NCI-H446 treated with DMSO at 0.1 percent for 48 hours (cell line): ENCODE measurements at places on chromosomes 2 and 18.
A peak's percentile ranks its signal among the peaks of the same experiment; 100 is the strongest.

- no peak for DNase-seq
These were observed 27.3 kb upstream of the ITGB6 start for GRCh38 chr2:160227293-160227915.

DNA sequence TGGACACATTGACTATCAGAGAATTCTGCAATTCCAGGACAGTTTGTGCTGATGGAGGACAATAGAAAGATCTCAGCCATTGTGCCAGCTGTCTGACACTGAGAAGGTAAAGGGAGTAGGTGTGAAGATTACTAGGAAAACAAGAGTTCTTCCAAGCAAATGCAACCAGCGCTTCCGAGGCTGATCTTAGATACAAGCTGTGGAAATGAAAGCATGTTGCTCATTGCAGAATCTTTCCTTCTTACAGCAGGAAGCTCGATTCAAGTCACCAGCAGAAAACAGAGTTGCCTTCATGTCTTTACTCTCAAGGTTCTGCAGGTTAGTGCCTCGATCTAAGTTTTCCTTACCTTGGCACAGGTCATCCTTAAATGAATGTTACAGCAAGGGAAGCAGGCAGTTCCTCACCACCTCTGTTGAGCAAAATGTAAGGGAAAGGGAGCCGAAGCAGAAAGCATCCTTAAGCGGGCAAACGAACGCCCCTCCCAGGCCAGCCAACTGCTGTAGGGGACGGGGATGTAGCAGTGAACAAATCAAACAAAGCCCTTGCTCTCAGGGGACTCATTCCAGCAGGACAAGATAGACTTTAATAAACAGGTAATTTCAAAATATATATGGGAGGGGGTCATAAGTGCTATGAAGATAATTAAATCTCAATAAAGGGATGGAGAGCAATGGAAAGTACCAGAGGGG, 54.3 kb downstream of the MARCHF4 start:
- DNase-seq: no peak

DNA sequence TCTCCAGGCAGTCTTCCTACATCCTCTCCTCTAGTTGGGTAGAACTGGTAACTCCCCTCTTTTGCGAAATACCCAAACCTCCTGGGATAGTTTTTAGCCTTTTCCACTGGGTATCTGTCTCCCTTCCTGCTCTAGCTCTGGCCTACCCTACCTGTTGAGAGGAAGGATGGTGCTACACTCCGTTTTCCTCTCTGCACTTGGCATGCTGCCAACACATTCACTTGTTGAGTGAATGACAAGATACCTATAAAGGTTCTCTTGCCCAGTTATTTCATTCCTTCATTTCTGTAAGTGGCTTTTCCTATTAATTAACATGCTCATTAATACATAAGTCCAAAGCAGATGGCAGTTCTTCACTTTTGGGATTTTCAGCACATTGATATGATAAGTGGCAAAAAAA, 293.8 kb downstream of the CNTNAP5 start:
- no peak for DNase-seq

DNA sequence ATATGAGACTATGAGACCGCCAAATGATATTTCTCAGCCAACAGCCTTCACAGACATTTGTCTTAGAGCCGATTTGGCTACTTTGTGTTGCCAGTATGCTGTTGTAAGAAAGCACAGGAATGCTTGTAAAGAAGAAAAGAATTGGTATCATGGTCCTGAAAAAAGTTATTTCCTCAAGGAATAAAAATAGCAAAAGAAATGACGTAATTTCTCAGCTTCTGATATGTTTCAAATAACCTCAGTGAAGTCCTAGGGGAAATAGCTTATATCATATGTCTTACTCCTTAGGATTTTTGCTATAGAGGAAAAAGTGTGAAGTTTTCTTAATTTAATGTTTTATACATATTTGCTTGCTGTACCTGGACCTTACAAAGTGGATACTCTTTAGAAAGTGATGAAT, 23.0 kb downstream of the SCN1A start:
- DNase-seq: no peak

- DNase-seq: no peak
These were observed 36.6 kb upstream of the TWIST2 start for GRCh38 chr2:238811293-238811692.

- no peak for DNase-seq
These were observed 4.4 kb downstream of the HDLBP start for GRCh38 chr2:241310917-241311566.

- no peak for DNase-seq
These were observed 17.9 kb downstream of the TMEM37 start for GRCh38 chr2:119449521-119449920.

GRCh38 chr2:19774805-19775176, 127.0 kb downstream of the TTC32 start:
- no peak for DNase-seq

DNA sequence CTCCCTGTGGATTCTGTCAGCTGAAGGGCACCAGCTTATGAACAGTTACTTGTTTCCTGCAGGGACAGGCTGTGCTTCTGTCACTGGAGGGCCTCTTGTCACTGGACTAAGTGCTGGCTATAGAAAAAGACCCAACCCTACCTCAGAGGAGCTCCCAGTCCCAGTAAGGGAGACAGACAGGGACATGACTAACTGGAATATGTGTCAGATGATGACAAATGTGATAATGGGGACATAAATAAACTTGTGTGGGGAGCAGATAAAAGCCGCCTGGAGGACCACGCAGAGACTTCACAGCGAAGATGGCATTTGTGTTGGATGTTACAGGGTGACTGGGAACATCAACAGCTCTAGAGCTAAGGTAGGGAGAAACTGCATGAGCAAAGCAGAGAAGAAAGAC, 95.0 kb downstream of the MAPRE2 start:
- DNase-seq: no peak

- DNase-seq: no peak
These were observed 136.0 kb downstream of the INSIG2 start for GRCh38 chr2:118223992-118224894.

DNA sequence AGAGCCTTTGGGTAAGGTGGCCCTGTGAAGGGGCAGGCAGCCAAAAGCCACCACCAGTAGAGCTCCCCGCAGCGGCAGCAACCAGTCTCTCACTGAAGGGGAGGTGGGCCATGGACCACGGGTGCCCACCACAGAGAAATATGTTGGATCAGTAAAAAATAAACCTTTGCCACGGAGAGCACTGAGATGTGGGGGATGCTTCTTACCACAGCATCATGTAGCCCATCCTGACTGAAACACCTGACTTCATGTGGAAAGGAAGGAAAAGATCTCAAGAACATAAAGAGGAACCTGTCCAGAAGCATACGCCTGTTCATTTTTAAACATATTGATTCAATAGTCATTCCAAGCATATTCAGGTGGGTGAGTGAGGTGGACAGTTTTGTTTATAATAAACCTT, 51.1 kb downstream of the LONRF2 start:
- DNase-seq: no peak

DNA sequence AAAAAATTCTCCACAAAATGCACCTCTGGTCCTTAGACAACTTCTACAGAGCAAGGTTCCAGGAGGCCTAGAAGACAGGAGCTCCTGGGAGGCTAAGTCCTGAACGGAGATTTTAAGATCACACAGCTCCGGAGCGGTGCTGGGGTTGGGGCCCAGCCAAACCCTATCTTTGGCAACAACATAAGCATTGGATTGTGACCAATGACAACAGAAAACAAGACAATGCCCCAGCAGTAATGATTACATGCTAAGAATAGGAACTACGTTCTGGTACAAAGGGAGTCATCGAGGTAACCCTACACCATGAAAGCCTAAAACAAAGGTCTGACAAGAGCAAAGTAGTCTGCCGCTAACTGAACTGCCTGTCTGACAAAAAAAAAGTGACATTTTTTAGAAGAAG, 171.2 kb downstream of the CMPK2 start:
- DNase-seq: no peak

GRCh38 chr2:31888550-31888949, 122.3 kb downstream of the MEMO1 start:
- DNase-seq: no peak

DNA sequence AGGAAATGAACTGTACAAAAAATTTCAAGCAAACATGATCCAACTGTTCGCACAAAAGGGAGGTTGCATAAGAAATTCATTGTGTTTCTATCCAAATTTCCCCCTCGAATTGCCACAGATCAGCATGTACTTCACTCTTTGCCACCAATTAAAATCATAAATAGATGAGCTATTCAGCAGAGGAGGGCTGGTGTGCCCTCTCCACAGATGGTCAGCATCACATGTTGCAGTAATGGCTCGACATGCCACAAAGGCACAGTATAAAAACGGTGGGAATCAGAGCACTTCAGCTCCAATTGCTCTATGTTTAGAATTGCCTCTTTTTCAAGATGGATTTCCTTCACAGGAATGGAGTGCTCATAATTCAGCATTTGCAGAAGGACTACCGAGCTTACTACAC, at the start of gene G6PC2:
G6PC2 (plus strand) TSS at position 289 of the 400 bp plus-strand sequence; CDS start at position 330, 41 bp downstream.
- peak; percentile 47 for DNase-seq

- no peak for DNase-seq
These were observed 133.1 kb downstream of the NBAS start for GRCh38 chr2:15427987-15428386.

GRCh38 chr2:1770566-1771380, 26.5 kb upstream of the PXDN start:
- no peak for DNase-seq

DNA sequence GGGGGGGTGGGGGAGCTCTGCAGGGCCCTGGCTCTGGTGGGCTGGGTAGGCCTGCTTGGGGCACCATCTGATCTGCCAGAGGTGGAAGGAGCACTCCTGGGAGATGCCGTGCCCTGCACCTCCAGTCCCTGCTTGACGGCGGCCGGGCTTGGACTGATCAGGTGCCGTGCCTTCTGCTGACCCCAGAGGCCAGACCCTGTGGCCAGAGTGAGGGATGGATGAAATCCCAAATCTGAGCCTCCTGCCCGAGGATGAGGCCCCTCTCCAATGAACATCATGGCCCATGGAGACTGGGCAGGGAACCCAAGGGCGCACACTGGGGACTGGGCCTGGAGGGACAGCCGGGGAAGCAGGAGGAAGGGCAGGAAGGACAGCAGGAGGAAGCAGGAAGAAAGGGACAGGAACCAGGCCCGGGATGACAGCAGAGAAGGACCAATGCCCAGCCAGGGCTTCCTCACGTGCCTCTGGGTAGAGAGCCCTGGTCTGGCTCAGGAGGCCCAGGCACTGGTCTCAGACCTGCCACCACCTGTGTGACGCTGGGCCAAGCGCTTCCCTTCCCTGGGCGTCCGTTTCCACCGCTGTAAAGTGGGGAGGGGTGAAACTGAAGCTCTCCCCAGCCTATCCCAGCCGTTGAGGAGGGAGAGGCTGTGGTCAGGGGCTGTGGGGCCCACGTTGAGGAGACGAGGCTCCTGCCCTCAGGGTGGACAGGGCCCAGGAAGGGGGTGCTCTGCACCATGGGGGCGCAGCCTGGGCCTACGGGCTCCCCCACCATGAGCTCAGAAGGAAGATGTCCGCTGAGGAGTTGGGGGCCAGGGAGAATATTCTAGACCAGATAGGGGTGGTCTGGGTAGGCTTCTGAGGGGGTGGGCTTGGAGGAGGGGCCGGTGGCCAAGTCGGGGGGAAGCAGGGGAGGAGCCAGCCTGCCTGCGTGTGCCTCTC, 1.0 kb upstream of the GPR35 start:
- no peak for DNase-seq

DNA sequence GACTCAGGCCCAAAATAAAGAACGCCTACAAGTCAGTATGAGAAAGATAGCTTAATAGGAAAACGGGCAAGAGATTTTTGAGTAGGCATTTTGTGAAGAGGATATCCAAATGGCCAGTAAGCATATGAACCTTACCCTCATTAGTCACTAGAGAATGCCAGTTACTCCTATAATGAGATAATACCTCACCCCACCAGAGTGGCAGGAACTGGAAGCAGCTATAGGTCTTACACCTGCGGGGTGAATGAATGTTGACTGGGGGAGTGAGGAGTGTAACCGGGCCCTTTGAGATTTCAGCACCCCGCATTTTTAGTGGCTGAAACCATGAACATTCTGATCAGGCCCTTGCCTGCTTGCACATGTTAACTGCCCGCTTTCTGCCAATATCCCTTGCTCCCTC, 7.5 kb upstream of the PTPN2 start:
- no peak for DNase-seq

GRCh38 chr2:142741764-142742269, 135.6 kb upstream of the KYNU start:
- DNase-seq: no peak
